ENCODE measurements at places on chromosomes 4 and X. TPM values are rescaled to one million over a fixed set of nuclear protein-coding genes. Genes with fewer than 3 reads are reported as not detected.

GRCh38 chrX:125236955-125237354 is 82.7 kb upstream of the TEX13C start:
- DNase-seq: no peak

DNA sequence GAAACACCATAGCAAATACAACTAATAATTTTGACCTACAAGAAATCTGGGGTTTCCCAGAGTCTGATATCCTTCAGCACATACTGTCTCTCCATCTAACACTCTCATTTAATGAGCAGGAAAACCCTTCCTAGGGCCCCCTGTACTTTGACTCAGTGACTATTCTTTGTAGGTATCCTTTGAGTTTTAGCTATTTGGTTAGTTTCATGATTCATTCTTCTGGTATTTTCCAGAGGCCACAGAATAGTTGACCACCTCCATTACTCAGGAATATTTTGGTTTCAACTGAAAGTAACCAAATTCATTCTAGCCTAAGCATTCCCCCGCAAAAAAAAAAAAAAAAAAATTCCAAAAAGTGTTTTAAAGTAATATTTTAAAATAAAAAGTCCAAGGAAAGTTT is 140.0 kb downstream of the IDS start:
- no peak for DNase-seq

GRCh38 chrX:112058255-112058654 is 24.3 kb downstream of the TRPC5 start:
- DNase-seq: no peak

DNA sequence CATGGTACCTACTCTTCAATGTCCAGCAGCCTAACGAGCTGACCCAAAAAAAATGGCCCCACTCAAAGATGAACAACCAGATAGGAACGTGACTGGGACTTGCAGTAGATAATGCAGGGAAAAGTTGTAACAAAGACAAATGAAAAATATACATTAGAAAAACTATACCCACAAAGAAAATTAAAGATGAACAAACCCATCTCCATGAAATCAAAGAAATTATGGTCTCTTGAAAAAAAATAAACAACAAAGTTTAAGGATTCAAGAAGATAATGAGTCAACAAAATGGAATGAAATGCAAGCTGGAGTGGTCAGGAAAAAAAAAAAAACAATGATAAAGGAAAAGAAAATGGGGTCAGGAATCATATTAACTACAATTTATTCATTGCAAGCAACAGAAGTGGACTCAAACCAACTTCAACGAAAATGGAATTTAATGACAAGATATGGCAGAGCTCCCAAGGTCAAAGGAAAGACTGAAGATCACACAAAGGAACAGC is 309.8 kb upstream of the GALNT7 start:
- DNase-seq: no peak

GRCh38 chrX:57227691-57228090 is 58.8 kb upstream of the FAAH2 start:
- DNase-seq: peak; percentile 8

DNA sequence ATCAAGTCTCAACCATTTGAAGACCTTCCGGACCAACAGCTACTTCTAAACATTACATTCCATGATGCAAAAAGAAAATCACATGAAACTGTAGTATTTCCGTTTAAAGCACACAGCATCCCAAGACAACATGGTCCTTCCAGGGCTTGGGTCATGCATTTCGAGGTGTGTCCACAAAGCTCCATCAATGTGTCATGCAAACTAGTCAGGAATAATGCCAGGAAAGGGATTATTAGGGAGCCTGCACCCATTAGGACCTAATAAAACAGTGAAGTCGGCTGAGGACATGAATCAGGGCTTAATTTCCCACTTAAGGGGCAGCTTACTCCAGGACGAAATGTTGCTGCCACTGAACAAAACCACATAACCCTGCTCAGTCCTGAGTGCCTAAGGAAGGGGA is 177.9 kb downstream of the TSPAN5 start:
- DNase-seq: no peak

DNA sequence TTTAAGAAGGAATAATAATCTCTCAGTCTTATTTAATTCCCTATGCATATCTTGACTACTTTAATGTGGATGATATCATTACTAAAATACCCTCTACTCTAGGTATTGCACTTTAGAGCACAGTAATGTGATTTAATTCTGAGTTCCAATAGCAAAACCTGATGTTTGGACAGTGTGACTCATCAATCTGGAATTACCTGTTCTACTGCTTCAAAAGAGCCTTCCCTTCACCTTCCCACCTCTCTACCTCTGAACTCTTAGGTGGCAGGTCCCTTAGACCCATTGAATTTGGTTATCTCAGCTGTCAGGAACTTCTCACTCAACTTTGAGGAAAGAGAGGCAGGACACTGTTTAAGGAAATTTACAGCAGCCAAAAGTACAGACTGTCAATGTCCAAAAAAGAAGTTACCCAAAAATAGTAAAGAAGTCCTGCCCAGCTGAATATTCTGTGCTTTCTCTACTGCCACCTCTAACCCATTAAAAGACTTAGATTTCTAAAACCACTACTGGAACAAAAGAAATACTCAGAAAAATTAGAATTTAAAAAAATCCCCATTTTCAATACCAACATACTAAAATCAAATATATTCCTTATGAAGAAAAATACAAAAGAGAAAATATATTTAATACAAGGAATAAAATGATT is 123.1 kb upstream of the GPM6A start:
- DNase-seq: no peak

GRCh38 chr4:79871961-79872360 is 201.1 kb downstream of the ANTXR2 start:
- DNase-seq: no peak

DNA sequence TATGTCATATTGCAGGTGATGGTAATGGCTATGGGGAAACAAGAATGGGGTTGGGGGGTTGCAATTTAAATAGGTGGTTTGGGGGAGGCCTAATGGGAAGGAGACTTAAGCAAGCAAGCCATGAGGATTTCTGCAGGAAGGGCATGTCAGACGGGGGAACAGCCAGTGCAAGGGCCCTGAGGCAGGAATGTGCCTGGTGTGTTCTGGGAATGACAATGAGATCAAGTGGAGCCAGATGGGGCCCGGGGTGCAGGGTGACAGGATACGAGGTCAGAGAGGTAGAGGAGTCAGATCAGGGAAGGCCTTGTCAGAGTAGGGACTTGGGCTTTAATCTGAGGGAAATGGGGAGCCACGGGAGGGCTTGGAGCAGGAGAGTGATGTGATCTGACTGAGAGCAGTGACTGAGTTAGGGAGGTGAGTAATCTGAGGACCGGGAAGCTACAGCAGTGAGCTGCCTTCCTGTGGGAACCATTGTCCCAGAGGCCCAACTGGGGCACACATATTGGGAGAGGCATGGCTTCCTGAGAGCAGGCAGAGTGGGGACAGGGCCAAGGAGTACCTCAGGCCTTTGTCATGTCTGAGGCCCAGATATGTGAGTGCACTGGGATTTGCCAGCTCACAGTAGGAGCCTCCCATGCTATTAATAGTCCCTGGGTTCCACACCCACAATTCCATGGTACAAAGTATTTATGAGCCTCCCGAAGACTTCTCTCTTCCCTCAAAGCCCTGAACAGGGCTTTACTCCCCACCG is 139.8 kb downstream of the BCOR start:
- DNase-seq: no peak

DNA sequence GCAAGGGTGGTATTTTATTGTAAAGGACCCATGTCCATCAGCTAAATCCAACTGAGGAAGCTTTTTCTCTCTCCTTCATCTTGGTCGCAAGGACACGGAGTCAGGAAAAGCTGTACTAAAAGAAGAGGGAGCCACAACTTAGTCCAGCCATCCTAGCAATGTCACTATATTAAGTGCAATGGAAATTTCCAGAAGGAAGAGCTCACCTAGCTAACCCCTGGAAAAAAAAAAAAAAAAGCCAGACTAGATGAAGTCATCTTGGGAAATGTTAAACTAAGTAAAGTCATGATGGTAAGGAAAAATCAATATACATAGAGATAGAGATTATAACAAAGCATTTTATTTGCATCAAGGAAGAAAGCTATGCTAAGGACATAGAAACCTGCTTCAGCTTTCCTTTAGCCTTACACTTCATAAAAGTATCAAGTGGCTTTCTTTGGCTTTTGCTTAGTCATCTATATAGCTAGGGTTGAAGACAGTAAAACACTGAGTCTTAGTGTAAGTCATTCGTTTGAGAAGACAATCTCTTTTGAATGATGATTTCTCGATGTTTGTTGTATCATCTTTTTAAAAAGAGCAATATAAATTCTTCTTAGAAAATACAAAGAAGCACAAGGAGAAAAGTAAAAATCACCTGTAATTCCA is 18.6 kb upstream of the CA5B start:
- DNase-seq: no peak

GRCh38 chr4:31735004-31735403 is 1014.8 kb downstream of the PCDH7 start:
- DNase-seq: no peak

SGMS2 gene
- 0.64 TPM for total RNA-seq

Measured in activated T-helper 1 cell treated with anti-CD3 and anti-CD28 coated beads, Interleukin-12 subunit alpha, Interleukin-12 subunit beta, Interleukin-2, Interleukin-4 antibody, amounts not matched to agents 30 ng/mL and 10 ng/mL and 1 ng/mL, durations not matched to agents 14 hours and 24 hours and 36 hours (primary cell).